ENCODE measurements at places on chromosomes 7 and 10. TPM values are rescaled to one million over a fixed set of nuclear protein-coding genes. Genes with fewer than 3 reads are reported as not detected.

The ELAPOR2 gene
- total RNA-seq = 60.0 TPM

DNA sequence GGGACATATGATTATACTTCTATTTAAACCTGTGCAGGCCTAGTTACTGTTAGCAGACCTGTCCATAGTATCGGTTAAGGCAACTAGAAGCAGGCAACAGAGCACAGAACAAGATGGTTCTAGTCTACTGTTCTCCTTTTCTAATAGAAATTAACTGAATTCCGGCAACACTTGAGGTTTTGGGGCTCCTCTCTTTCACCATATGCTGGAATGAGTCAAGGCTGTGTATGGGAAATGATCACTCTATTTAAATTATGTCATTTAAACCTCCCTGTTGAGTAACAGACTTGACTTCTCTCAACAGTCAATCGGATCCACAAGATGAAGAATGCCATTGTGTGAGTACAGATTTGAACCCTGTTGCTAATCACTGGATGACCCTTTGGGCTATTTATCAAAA, 6.2 kb upstream of the OTUD1 start:
- no peak overlapping the region for H3K27ac ChIP-seq
- H3K4me3 ChIP-seq = no peak overlapping the region
- no peaks in the 10 kb centered on the region for H3K27me3 ChIP-seq
- DNase-seq = no peak

DNA sequence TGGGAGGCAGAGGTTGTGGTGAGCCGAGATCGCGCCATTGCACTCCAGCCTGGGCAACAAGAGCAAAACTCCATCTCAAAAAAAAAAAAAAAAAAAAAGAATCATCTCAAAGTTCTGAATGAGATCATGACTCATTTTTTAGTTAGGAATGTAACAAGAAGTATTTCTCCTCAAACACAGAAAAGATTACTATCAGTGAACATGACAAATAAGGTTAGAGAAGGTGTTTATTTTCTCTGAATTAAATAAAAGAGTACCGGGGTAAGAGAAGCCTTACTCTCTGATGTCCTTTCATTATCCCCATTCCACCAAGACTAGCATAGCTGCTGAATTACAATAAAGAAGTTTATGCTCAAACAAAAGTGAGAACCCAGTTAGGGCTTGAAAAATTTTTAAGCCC, 50.1 kb downstream of the IPMK start:
- DNase-seq = no peak
- no peaks in the 10 kb centered on the region for H3K27me3 ChIP-seq
- H3K27ac ChIP-seq = no peak overlapping the region
- no peaks in the 10 kb centered on the region for H3K36me3 ChIP-seq
- H3K4me3 ChIP-seq = no peak overlapping the region

DNA sequence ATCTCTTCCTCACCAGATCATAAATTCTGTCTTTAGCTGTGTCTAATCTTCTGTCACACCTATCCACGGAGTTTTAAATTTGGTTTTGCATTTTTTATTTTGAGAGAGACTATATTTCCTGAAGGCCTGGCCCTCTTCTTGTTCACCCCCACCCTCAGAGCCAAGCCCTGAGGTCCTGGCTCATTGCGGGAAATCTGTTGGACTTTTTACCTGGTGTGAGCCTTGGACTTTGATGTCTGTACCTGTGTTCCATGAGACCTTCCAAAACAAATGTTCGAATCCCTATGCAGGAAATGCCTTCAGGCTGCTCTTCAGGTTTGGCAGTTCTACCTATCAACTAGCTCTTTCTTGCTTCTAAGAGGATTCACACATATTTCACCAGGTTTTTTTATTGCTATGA, 175.2 kb upstream of the GRB10 start:
- no peak overlapping the region for H3K4me3 ChIP-seq
- H3K27ac ChIP-seq = no peak overlapping the region
- H3K36me3 ChIP-seq = no peaks in the 10 kb centered on the region
- DNase-seq = no peak

DNA sequence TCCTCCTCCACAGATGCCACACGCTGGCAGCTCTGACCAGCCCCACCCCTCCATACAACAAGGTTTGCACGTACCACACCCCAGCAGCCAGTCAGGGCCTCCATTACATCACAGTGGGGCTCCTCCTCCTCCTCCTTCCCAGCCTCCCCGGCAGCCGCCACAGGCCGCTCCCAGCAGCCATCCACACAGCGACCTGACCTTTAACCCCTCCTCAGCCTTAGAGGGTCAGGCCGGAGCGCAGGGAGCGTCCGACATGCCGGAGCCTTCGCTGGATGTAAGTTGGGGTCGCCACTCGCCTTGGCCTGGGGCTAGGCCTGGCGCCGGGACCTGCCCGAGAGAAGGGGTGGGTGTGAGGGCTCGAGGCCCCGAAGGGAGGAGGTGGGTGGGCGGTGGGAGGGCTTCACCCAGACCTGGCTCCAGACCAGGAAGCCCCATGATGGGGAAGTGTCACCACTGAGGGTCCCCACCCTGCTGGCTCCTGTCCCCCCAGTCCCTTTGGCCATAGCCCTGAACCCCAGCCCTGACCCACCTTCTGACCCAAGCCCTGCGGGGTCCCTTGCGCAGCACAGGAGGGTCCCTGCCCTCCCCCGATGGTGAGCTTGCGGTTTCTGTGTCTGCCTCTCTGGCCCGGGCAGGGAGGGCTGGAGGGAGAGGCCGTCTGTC, 36.2 kb upstream of the PPIF start:
- peaks cover 18% of the 10 kb centered on the region for H3K36me3 ChIP-seq
- no peak overlapping the region for H3K27ac ChIP-seq
- H3K4me1 ChIP-seq = no peaks in the 10 kb centered on the region
- no peak overlapping the region for H3K4me3 ChIP-seq
- DNase-seq = no peak

The NEBL gene
- 72.5 TPM for total RNA-seq

The VAX1 gene
- total RNA-seq = not detected

- no peaks in the 10 kb centered on the region for H3K27me3 ChIP-seq
- no peak overlapping the region for H3K4me3 ChIP-seq
- H3K36me3 ChIP-seq = no peaks in the 10 kb centered on the region
- DNase-seq = peak; percentile 19
- H3K4me1 ChIP-seq = no peaks in the 10 kb centered on the region
Observed at GRCh38 chr7:120547605-120548004, 274.6 kb downstream of the KCND2 start.

GRCh38 chr7:130982160-130982638, 248.2 kb upstream of the KLF14 start:
- H3K4me1 ChIP-seq = no peaks in the 10 kb centered on the region
- no peaks in the 10 kb centered on the region for H3K36me3 ChIP-seq

GRCh38 chr10:9056521-9056920, 1002.0 kb downstream of the GATA3 start:
- DNase-seq = no peak
- no peak overlapping the region for H3K27ac ChIP-seq
- H3K4me1 ChIP-seq = no peaks in the 10 kb centered on the region

The AKR1C8 gene
- total RNA-seq = 0.46 TPM

DNA sequence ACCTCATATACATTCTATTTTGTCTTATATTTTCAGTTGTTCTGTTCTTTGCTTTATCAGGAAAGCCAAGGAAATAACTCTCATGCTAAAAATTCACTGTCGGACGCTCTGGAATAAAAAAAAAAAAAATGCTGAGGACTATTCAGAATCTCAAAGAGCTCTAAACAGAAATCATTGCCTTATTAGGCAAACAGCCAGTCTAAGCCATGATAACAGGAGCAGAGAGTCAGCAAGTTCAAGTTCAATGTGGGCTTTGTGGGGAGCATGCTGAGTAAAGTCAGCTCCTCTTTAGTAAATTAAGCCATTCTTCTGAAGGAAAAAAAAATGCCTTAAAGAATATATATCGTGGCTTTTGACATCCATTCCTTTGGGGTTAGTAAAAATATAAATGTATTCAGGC, 13.6 kb upstream of the FAM13C start:
- H3K27ac ChIP-seq = no peak overlapping the region
- H3K4me1 ChIP-seq = peaks cover 3% of the 10 kb centered on the region
- H3K4me3 ChIP-seq = no peak overlapping the region
- H3K27me3 ChIP-seq = no peaks in the 10 kb centered on the region
- peak; percentile 58 for DNase-seq
- no peaks in the 10 kb centered on the region for H3K36me3 ChIP-seq

The STOX1 gene
- 5.8 TPM for total RNA-seq

- no peak overlapping the region for H3K27ac ChIP-seq
- H3K4me3 ChIP-seq = no peak overlapping the region
- H3K36me3 ChIP-seq = peaks cover 6% of the 10 kb centered on the region
Observed at GRCh38 chr7:23615331-23615730, 18.1 kb downstream of the CCDC126 start.

DNA sequence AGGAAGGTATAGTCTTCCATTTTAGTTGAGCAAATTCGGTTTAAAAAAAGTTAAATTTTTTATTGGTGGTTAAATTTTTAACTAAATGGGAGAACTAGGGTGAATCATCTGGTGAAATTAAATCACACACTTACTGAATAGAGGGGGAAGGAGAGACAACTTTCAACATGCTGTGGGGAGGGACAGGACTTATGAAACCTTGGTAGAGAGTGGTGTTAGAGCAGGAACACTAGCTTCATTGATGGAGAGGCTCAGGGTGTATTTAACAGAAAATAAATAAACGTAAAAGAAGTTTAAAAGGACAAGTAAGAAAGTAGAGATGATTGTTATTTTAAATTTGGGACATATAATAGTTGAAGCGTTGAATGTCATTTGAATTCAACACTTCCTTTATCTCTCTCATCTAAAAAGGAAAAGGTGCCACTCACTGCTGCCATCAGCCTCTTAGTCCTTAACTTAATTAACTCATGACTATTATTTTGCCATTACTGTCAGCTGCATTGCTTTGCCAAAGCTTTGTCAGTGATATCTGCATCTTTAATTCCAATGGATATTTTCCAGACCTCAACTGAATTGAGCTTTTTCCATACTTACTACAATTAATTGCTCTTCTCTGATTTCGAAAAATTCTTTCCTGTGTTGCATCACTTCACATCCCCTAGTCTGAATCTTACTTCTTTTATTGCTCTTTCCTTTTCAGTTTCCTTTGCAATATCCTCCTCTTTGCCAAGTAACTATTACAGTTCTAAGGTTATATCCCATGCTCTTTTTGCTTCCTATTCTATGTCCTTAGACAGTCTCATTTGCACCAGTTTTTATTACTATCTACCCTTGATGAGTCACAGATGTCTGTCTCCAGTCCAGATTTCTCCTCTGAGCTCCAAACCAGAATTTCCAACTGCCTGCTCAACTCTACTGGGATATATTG, 71.7 kb downstream of the GNAT3 start:
- no peak overlapping the region for H3K27ac ChIP-seq
- H3K36me3 ChIP-seq = no peaks in the 10 kb centered on the region
- H3K27me3 ChIP-seq = no peaks in the 10 kb centered on the region
- no peak for DNase-seq
- peaks cover 4% of the 10 kb centered on the region for H3K4me1 ChIP-seq

- no peak overlapping the region for H3K4me3 ChIP-seq
- no peaks in the 10 kb centered on the region for H3K27me3 ChIP-seq
- no peak overlapping the region for H3K27ac ChIP-seq
- peaks cover 32% of the 10 kb centered on the region for H3K4me1 ChIP-seq
- no peak for DNase-seq
Observed at GRCh38 chr10:70673929-70674559, 1.7 kb downstream of the ADAMTS14 start.

DNA sequence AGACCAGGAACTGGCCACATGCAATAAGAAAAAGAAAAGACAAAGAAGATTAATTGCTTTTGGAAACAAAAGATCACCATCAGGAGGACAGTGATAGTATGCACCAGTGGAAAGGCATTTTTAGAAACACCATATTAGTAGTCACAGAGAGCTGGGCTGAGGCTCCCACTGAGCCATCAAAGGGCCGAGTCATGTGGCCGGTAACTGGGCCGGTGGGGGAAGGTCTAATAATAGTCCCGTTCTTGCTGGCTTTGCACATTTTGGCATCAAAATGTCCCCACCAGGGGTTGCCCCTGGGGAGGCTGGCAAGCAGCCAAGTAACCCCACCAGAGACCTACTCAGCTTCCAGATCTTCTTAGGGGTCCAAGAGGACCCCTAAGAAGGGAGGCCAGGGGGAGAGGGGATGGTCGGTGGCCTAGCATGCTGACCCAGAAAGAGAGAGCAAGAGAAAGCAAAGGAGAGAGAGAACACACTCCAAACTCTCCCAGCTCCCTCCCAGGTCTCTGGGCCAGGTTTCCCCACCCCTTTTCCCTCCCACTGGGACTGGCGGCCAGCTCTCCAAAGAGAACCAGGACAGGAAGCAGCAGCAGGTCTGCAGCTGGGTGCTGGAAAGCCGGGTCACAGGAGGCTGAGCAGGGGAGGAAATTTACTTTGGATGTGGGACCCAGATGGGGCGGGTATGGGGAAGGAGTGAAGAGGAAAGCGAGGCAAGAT, 70.2 kb upstream of the FGFR2 start:
- H3K4me1 ChIP-seq = peaks cover 14% of the 10 kb centered on the region
- no peaks in the 10 kb centered on the region for H3K36me3 ChIP-seq
- H3K27ac ChIP-seq = no peak overlapping the region

- H3K27ac ChIP-seq = no peak overlapping the region
- no peak overlapping the region for H3K4me3 ChIP-seq
- peaks cover 1% of the 10 kb centered on the region for H3K36me3 ChIP-seq
- no peaks in the 10 kb centered on the region for H3K27me3 ChIP-seq
- H3K4me1 ChIP-seq = peaks cover 34% of the 10 kb centered on the region
Observed at GRCh38 chr7:96315125-96315512, 6.8 kb downstream of the SLC25A13 start.

The ZNF3 gene
- 30.5 TPM for total RNA-seq

The MUC3A gene
- 5.5 TPM for total RNA-seq

The OR6B1 gene
- total RNA-seq = not detected

GRCh38 chr10:53579773-53580172, 807.2 kb upstream of the MBL2 start:
- H3K4me1 ChIP-seq = peaks cover 8% of the 10 kb centered on the region
- no peak for DNase-seq
- H3K27me3 ChIP-seq = no peaks in the 10 kb centered on the region
- H3K4me3 ChIP-seq = no peak overlapping the region
- no peaks in the 10 kb centered on the region for H3K36me3 ChIP-seq

- peak overlapping the region; percentile 96 for H3K27ac ChIP-seq
- H3K27me3 ChIP-seq = no peaks in the 10 kb centered on the region
- DNase-seq = no peak
- peaks cover 16% of the 10 kb centered on the region for H3K36me3 ChIP-seq
- H3K4me1 ChIP-seq = peaks cover 60% of the 10 kb centered on the region
Observed at GRCh38 chr10:102649797-102650654, 5.7 kb downstream of the TRIM8 start.

DNA sequence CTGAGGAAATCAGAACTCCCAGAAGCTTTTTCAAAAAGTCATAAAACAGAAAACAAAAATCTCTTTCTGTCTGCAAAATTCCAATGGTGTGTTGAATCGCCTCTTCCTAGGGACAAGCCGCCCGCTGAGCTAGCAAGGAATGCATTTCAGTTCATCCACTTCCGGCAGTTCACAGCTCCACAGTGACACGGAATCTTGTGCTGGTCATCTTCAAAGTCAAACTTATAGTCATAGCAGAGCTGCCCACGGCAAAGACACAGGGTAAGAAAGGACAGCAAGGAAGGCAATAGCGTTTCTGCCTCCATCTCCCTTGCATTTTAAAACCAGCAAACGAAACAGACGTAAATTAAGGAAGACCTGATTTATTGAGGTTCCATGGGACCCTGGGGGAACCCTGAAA, 111.2 kb downstream of the GALNT11 start:
- DNase-seq = peak; percentile 30
- peaks cover 21% of the 10 kb centered on the region for H3K36me3 ChIP-seq
- H3K27me3 ChIP-seq = no peaks in the 10 kb centered on the region
- peak overlapping the region; percentile 26 for H3K27ac ChIP-seq
- no peak overlapping the region for H3K4me3 ChIP-seq

Measured in lung (tissue), 17 donors.